Transverse colon (tissue), 4 donors: ENCODE measurements at places on chromosomes 5 and 9.

DNA sequence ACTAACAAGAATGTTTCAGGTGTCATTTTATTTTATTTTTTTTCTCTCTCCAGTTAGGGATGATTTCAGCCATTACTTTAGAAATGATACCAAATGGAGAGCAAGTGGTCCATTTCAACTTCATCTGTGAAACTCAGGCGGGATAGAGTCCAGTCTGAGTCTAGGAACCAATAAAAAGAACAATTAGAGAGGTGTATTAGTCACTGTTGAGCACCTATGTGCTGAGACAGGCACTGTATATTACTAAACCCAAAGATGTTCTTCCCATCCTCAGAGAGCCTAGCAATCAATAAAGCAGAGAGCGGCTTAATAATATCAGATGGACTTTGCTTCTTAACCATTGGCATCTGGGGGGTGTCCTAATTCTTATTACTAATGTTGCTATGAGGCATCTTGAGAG lies 410.3 kb upstream of the SLC24A2 start:
- no peak for DNase-seq

GRCh38 chr5:40688996-40689395 lies 9.3 kb downstream of the PTGER4 start:
- no peak for DNase-seq

GRCh38 chr9:108710424-108710823 lies 145.4 kb downstream of the ACTL7B start:
- no peak for DNase-seq

- DNase-seq: no peak
These were observed 102.6 kb downstream of the ESM1 start for GRCh38 chr5:54882841-54883240.

DNA sequence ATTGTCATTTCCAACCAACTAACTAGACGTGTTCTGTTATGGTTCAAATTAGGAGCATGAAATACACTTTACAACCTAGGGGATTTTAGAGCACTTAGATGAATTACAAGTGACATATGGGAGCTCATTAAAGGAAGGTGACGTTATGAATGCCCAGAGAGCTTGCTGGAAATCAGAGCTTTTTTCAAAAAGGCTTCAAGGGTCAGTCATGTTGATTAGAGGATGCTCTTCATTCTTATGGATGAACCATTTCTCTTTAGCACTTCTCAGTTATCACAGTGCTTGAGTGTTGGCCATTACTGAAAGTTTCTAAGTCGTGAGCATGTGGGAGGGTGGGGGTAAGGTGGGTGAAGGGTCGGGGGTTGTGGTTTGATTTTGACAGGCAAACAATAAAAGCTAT lies 1245.5 kb upstream of the DMAC1 start:
- no peak for DNase-seq
